MCF 10A (cell line): ENCODE measurements at places on chromosomes 5 and 9. TPM values are rescaled to one million over a fixed set of nuclear protein-coding genes. Genes with fewer than 3 reads are reported as not detected.

PPP2R2B gene
- total RNA-seq, result 0.54 TPM in 1 of 2 replicates, not detected in the other

DNA sequence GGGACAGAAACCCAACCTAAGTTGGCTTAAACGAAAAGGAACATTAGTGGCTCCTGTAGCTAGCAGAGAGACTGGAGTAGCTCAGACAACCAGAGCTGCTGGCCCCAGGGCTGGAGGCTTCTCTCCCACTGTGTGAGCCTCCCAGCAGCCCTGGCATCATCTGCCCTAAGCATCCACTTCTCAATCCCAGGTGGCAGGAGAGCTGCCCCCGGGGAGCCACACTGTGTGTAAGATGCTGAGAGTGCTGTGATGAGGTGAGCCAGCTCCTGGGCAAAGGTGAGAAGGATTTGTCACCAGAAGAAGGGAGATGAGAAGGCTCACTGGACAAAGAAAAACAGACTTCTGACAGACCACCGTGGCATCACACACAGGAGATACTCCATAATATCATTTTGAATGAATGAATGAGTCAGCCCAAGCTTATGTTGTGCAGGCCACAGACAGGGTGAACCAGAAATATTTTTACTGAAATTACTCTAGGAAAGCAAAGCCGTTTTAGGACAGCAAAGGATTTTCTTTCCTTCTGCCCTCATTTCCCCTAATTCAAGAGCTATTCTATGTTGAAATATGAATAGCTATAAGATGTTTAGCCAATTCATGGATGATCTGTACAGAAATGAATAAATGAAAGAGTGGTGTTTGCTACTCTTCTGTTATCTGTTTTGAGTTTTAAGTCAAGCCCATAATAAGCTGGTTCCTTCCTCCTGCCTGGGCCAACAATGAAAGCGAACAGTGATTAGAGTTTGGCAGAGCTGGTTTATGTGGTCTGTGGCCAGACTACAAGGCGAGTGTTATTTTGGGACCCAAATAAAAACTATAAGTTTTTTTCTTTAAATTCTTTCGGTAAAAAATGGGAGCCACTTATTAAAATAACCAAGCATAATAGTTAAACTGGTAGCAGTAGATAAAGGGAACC lies 57.4 kb upstream of the ECM2 start:
- no peak overlapping the region for H3K27ac ChIP-seq
- DNase-seq, result no peak
- H3K4me1 ChIP-seq, result no peaks in the 10 kb centered on the region
- no peaks in the 10 kb centered on the region for H3K36me3 ChIP-seq

DNA sequence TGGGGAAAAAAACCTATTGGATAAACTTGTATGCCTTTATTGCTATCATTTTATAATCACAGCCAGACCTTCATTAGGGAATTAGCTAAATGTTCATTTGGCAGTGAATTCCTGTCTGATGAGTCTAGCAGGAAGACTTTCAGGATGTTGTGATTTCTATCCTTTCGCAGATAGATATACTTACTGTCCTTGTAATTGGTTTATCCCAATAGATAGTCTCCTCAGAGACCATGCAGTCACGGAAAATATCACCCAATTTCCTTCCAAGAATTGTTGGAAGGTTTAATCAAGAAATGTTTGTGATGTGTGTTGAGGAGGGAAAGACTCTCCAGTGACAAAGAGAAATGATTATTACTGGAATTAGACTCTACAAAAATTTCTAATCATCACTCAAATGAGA lies 1937.9 kb upstream of the WWC1 start:
- no peaks in the 10 kb centered on the region for H3K36me3 ChIP-seq
- no peaks in the 10 kb centered on the region for H3K4me1 ChIP-seq
- DNase-seq, result no peak
- no peak overlapping the region for H3K27ac ChIP-seq
- H3K27me3 ChIP-seq, result no peaks in the 10 kb centered on the region

GRCh38 chr9:69319324-69320025 lies 5.5 kb upstream of the ENTREP1 start:
- no peak overlapping the region for H3K27ac ChIP-seq
- DNase-seq, result no peak
- H3K4me1 ChIP-seq, result no peaks in the 10 kb centered on the region
- H3K4me3 ChIP-seq, result no peak overlapping the region

DNA sequence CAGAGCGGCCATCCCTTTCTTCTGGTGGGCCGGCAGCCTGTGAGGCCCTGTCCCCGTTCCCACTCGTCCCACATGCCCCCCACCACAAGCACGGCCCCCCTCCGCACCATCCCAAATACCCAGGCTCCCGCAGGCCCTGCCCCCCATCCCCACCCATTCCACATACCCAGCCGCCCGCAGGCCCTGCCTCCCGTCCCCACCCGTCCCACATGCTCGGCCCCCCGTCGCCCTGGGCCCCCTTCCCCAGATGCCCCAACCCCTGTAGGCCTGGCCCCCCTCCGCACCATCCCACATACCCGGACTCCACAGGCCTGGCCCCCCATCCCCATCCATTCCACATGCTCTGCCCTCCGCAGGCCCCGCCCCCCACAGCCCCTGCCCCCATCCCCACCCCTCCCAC lies 11.5 kb downstream of the SLC6A19 start:
- peaks cover 3% of the 10 kb centered on the region for H3K27me3 ChIP-seq
- DNase-seq, result no peak
- H3K4me3 ChIP-seq, result no peak overlapping the region
- no peaks in the 10 kb centered on the region for H3K36me3 ChIP-seq
- H3K4me1 ChIP-seq, result no peaks in the 10 kb centered on the region
